Substantia nigra (tissue), 51 donors: ENCODE measurements at places on chromosomes 5 and 9.

GRCh38 chr9:133740911-133741310 lies 2.8 kb upstream of the SARDH start:
- no peak for DNase-seq

DNA sequence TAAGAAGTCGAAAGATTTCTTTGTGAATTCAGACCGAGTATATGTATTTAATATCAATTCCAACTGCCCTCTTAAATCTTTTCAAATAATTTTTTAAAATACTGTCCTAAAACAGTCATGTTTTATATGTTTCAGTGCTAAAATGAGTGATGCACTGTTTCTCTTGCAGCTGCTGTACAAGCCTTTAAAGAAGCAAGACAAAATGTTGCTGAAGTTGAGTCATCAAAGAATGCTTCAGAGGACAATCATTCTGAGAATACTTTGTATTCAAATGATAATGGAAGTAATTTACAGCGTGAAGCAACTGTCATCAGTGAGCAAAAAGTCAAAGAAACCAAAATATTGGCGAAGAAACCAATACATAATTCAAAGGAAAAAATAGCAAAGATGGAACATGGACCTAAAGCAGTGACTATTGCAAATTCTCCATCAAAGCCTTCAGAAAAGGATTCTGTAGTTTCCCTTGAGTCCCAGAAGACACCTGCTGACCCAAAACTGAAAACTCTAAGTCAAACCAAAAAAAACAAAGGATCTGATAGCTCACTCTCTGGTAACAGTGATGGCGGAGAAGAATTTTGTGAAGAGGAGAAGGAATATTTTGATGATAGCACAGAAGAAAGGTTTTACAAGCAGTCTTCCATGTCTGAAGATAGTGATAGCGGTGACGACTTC lies 58.0 kb downstream of the LOX start:
- no peak for DNase-seq

GRCh38 chr9:38384990-38385848 lies 7.3 kb upstream of the ALDH1B1 start:
- no peak for DNase-seq

- no peak for DNase-seq
Observed at GRCh38 chr5:137264573-137264972, 234.6 kb downstream of the SPOCK1 start.

GRCh38 chr5:73693573-73694061 lies 67.6 kb downstream of the ARHGEF28 start:
- no peak for DNase-seq

- no peak for DNase-seq
Observed at GRCh38 chr5:165138236-165138635, 1632.8 kb downstream of the MAT2B start.

DNA sequence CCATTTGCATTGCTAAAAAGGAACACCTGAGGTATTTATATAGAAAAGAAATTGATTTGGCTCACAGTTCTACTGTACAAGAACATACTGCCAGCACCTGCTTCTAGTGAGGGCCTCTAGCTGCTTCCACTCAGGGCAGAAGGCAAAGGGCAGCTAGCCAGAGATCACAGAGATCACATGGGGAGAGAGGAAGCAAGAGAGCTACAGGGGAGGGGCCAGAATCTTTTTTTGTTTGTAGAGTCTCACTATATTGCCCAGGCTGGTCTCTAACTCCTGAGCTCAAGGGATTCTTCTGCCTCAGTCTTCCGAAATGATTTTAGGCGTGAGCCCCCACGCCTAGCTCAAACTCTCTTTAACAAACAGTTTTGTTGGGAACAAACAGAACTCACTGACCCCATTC lies 6.1 kb downstream of the SLCO4C1 start:
- DNase-seq, result no peak

DNA sequence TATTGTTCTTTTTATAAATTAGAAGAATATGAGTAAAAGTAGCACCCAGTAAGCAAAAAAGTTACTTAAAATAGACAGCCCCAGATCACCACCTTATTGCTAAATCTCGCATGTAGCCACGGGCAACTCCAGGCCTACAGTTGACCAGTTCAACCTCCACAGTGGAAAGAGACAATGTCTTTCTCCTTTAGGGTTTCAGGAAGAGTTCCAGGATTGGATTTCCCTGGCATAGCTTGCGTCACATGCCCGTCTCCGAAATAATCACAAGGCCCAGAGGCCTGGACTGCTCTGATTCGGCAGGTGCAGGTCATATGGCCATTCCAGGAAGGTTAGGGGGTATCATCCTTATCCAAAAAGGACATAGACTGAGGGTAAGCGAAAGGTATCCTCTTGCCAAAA lies 9.9 kb upstream of the PFDN1 start:
- no peak for DNase-seq

GRCh38 chr5:56346741-56347535 lies 113.8 kb upstream of the ANKRD55 start:
- DNase-seq, result no peak

GRCh38 chr5:100803397-100803796 lies 99.7 kb downstream of the ST8SIA4 start:
- no peak for DNase-seq

GRCh38 chr9:130242270-130243014 lies 23.1 kb upstream of the HMCN2 start:
- no peak for DNase-seq

- no peak for DNase-seq
Observed at GRCh38 chr9:131470581-131470991, 32.1 kb upstream of the POMT1 start.

- DNase-seq, result no peak
Observed at GRCh38 chr5:27290172-27290571, 251.8 kb upstream of the CDH9 start.

DNA sequence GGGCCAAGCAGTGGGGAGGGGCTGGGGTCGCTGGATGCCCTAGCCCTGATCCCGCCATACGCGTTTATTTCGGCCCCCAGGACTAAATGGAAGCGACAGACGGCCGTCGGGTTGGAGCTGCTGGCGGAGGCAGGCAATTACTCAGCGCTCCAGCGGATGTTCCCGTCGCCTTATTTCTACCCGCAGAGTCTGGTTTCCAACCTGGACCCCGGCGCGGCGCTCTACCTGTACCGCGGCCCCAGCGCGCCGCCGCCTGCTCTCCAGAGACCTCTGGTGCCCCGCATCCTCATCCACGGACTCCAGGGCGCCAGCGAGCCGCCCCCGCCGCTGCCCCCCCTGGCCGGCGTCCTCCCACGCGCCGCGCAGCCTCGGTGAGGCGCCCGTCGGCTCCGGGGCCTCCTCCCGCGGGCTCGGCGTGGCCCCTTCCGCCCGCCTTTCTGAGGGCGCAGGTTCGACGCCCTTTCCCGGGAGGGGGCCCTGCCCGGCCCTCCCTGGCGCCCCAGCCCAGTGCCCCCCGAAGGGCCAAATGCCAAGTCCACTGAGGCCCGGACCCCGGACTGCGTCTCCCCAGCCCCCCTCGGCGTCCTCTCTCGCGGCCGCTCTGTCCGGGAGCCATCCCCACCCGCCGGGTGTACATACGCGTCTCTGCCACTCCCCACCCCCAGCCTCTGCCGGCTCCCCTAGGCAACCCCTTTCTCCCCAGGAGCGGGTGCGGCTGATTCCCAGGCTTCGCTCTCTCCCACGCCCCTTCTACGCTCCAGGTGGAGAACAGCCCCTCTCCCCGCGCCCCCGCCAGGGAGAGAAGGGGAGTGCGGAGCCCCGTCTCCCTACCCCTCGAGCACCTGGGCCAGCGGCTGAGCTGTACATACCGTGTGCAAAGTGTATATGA lies 7.0 kb downstream of the BARHL1 start:
- no peak for DNase-seq

DNA sequence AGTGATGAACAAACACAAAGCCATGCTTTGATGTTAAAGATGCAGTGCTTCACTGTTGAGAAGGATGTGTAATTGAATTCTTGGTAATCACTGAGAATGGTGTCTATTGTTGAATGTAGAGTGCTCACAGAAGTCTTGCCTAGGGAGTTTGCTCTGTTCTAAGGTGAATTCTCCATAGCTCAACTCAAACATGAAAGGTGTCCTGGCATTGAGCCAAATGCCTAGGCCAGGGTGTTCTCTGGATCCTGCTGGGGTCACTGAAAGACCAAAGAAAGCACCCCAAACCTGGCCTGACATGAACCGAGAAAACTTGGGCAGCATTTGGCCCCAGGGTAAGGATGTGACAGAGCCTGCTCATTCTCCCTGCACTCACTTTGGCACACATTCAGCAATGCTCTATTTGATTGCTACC lies 217.3 kb downstream of the ARL15 start:
- no peak for DNase-seq

DNA sequence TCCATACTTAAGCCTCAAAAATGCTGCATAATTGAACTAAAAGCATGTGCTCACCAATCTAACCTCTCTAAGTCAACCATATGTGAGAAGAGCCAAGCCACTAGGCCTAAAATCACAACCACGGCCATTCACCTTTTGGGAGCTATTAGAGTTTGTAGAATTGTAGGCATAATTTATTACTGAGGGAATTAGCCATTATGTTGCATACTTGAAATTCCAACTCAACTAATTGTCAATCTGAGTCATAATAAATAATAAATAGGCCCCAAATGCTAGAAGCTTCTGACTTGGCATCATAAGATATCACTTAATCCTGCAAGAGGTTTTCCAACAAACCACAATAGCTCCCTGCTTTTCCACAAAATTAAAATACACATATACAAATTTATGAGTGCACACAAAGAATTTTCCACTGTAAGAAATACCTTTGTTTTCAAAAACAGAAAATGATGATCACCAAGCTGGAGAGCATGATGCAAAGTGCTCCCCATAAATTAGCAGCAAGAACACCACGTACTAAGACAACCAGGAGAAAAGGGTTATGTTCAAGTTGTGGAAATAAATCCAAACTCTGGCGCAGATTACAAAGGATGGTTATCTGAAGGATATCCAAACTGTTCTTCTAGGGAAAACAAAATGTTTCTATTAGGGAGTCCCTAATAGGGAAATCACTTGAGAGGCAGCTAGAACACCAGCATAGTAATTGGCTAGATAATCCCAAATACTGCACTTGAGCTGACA lies 250.0 kb upstream of the SLC30A5 start:
- no peak for DNase-seq

DNA sequence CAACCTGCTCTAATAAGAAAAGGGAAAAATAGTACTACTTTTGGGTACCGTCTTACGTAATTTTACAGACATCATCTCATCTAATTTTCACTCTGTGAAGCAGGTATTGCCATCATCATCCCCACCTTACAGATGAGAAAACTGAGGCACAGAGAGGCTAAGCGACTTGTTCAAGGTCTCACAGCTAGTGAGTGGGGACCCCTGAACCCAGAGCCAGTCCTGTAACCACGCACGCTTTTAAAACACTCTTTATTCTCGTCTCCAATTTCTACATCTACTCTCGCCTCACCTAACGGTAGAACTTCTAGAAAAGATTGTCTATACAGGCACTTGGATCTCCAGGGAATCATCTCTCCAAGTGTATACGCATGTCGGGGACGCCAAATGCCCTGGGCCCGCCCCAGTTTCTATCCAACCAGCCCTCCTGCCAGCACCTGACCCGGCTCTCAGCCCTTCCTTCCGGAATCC lies 1.5 kb upstream of the TRAF1 start:
- no peak for DNase-seq

- DNase-seq, result no peak
Observed at GRCh38 chr9:105296877-105297287, 52.4 kb downstream of the SLC44A1 start.

DNA sequence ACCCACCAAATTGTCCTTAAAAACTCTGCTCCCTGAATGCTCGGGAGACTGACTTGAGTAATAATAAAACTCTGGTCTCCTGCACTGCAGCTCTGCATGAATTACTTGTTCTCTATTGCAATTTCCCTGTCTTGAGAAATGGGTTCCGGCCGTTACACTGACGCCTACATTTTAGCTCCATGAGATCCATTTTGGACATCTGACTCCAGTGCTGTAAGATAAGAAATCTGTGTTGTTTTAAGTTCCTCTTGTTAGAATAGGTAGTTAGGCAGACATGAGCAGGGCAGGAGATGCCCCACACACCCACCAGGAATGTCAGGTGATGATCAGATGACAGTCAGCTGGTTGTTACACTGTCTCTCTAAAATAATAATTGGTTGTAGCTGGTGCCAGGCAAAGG lies 125.8 kb upstream of the SHB start:
- DNase-seq, result no peak

- no peak for DNase-seq
Observed at GRCh38 chr5:138141734-138142133, 2.5 kb upstream of the NME5 start.

- no peak for DNase-seq
Observed at GRCh38 chr9:74961496-74961895, 8.8 kb upstream of the C9orf40 start.

GRCh38 chr5:176535664-176536131 lies 1.5 kb downstream of the RNF44 start:
- no peak for DNase-seq

DNA sequence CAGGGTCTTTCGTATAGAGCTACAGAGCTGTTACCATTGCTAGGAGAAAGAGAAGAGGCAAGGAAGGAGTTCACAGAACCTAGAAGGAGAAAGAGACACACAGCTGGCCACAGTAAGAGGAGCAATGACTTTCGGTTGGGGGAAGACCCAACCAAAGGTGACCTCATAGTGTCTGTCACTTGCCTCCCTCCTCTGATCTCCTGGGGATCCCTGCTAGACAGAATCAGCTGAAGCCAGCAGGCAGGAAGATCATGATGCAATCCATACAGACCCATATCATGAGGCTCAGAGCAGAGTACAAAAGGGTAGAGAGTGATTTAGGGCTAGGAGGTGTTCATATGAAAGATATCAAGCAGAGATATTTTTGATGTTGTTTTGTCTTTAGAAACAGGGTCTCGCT lies 26.0 kb upstream of the EPB41L4B start:
- DNase-seq, result no peak

DNA sequence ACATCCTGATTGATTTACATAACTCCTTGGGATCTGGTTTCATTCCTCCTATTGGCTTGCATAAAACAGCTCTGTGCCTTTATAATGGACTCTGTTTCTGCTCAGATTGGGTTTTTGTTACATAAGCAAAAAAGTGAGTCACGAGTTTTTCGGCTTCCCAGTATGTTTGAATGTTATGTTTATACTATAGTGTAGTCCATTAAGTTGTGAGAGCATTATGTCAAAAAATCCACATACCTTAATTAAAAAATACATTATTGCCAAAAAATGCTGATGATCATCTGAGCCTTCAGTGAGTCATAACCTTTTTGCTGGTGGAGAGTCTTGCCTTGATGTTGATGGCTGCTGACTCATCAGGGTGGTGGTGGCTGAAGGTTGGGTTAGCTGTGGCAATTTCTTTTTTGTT lies 144.6 kb downstream of the CCDC171 start:
- no peak for DNase-seq

GRCh38 chr5:172751761-172752510 lies 19.1 kb downstream of the DUSP1 start:
- DNase-seq, result no peak

GRCh38 chr5:109852371-109853155 lies 162.8 kb downstream of the MAN2A1 start:
- no peak for DNase-seq
